Lower lobe of right lung (tissue), 2 donors: ENCODE measurements at places on chromosomes 7 and 10.

DNA sequence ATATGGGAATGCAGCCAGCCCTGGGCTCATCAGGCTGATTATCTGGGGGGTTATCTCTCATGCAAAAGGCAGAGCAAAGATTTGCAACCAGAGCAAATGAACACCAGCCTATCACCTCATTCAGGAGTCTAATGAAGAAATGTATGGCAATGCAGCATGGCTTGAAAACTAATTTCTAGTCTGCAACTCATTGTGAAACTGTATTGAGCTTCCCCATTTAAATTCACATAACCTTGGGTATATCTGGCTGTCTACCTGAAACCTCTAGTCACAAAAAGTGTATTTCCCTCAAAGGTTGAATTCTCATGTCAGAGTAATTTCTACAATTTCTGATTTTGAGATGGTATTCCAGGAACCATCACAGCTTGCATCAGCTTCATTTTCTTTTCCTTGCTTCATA, 240.0 kb downstream of the SDHAF3 start:
- no peak overlapping the region for H3K27ac ChIP-seq
- H3K4me3 ChIP-seq = no peak overlapping the region
- no peak for DNase-seq
- H3K4me1 ChIP-seq = no peaks in the 10 kb centered on the region

- DNase-seq = peak; percentile 48
- peak overlapping the region; percentile 86 for H3K27ac ChIP-seq
- peak overlapping the region; percentile 59 for H3K4me3 ChIP-seq
Measured at GRCh38 chr10:11018432-11018841, 765 bp downstream of the CELF2 start.

DNA sequence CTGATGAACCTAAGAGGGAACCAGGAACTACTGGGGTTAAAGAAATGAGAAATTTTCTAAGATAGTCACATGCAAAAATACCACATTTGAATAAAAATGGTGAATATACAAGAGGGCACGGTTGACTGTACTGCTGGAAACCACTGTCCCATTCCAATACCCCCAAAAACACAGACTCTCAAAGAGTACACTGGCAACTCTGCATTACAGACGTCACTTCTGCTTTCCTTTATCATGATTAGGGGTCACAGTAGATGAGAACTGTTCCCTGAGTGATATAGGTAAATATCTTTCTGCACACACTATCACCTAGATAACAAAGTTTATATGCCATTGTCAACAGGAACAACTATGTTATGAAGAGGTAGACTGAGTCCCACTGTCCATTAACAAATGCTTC, 69.5 kb downstream of the RAPGEF5 start:
- no peak overlapping the region for H3K27ac ChIP-seq
- DNase-seq = no peak
- H3K27me3 ChIP-seq = no peaks in the 10 kb centered on the region
- no peak overlapping the region for H3K4me3 ChIP-seq
- H3K4me1 ChIP-seq = no peaks in the 10 kb centered on the region
- no peaks in the 10 kb centered on the region for H3K36me3 ChIP-seq

- DNase-seq = no peak
- no peaks in the 10 kb centered on the region for H3K4me1 ChIP-seq
- H3K4me3 ChIP-seq = no peak overlapping the region
- H3K27ac ChIP-seq = no peak overlapping the region
- H3K27me3 ChIP-seq = no peaks in the 10 kb centered on the region
- peaks cover 82% of the 10 kb centered on the region for H3K36me3 ChIP-seq
Measured at GRCh38 chr10:103103989-103104388, 89.1 kb downstream of the NT5C2 start.

- H3K36me3 ChIP-seq = no peaks in the 10 kb centered on the region
- H3K27ac ChIP-seq = no peak overlapping the region
- H3K4me3 ChIP-seq = no peak overlapping the region
- no peaks in the 10 kb centered on the region for H3K4me1 ChIP-seq
- H3K27me3 ChIP-seq = no peaks in the 10 kb centered on the region
- no peak for DNase-seq
Measured at GRCh38 chr7:109986701-109987100, 1104.2 kb upstream of the LRRN3 start.

DNA sequence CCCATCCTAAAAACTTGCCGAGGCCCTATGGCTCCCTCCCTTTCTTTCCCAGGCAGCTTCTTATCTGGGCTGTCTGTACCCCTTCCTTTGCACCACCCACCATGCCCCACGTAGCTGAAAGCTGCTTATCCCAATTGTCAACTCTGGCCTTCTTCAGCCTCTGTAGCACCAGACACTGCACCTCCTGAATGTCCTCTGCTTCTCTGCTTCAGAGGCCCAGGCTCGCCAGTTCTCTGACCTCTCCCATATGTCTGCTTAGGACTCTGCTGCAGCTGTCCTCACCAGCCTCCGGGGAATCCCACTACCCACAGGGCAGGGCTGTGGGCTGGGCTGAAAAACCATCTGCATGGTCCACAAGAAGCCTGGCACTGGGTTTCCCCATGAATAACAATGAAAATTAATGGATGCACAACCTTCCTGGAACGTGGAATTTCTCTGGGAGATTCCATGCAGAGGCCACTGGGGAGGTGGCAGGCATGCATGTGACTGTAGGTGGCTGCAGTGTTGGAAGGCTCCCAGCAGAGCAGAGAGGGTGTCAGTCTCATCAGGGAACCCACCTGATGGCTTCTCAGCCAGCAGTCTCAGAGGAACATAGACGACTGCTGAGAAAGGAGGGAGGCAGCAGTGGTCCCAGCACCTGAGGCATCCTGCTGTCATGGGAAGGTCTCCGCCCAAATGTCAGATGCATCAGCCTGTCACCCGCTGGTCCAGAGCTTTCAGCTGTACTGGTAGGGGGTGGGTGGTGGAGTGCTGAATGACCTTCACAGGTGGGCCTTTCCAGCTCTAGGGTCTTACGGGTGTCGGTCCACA, 16.8 kb upstream of the SH2D4B start:
- H3K27ac ChIP-seq = no peak overlapping the region
- no peak overlapping the region for H3K4me3 ChIP-seq
- no peak for DNase-seq
- peaks cover 62% of the 10 kb centered on the region for H3K36me3 ChIP-seq

GRCh38 chr7:32266932-32267475, 196.8 kb upstream of the PDE1C start:
- H3K36me3 ChIP-seq = no peaks in the 10 kb centered on the region
- no peak overlapping the region for H3K4me3 ChIP-seq
- H3K27ac ChIP-seq = no peak overlapping the region
- no peaks in the 10 kb centered on the region for H3K4me1 ChIP-seq

GRCh38 chr10:116278846-116279245, 5.8 kb upstream of the GFRA1 start:
- H3K27ac ChIP-seq = no peak overlapping the region
- no peaks in the 10 kb centered on the region for H3K36me3 ChIP-seq
- DNase-seq = no peak
- H3K27me3 ChIP-seq = peaks cover 31% of the 10 kb centered on the region
- H3K4me3 ChIP-seq = no peak overlapping the region

DNA sequence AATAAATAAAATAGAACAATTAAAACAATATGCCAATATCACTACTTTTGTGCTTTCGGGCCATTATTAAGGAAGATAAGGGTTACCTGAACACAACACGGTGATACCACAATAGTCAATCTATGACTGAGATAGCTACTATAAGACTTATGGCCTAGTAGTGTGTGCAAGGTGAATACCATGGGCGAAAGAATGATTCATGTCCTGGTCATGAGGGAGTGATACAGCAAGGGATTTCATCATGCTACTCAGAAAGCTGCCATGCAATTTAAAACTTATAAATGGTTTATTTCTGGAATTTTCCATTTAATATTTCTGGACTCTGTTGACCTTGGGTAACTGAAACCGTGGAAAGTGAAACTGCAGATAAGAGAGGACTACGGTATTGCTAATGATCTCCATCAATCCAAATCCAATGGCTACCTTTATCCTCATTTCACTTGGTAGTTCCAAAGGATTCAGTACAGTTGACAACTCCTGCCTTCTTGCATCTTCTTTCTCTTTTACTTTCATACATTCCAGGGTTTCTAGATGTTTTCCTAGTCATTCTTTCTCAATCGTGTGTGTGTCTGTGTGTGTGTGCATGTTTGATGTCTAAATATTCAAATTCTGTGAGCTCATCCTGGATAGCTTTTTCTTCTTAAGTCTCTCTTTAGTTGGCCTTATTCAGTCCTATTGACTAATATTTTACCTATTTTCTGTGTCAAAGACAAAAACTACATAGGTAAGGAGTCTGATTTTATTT, 100.5 kb upstream of the MAGI2 start:
- no peak overlapping the region for H3K27ac ChIP-seq
- no peaks in the 10 kb centered on the region for H3K27me3 ChIP-seq
- no peak for DNase-seq
- no peaks in the 10 kb centered on the region for H3K4me1 ChIP-seq
- no peaks in the 10 kb centered on the region for H3K36me3 ChIP-seq

DNA sequence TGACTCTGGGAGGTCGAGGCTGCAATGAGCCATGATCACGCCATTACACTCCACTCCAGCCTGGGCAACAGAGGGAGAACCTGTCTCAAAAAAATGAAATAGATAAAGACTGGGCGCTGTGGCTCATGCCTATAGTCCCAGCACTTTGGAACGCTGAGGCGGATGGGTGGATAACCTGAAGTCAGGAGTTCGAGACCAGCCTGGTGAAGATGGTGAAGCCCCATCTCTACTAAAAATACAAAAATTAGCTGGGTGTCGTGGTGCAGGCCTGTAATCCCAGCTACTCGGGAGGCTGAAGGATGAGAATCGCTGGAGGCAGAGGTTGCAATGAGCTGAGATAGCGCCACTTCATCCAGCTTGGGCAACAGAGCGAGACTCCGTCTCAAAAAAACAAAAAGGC, 1.1 kb upstream of the DDX21 start:
- peak overlapping the region; percentile 99 for H3K4me3 ChIP-seq
- H3K36me3 ChIP-seq = peaks cover 15% of the 10 kb centered on the region
- H3K27ac ChIP-seq = peak overlapping the region; percentile 97

DNA sequence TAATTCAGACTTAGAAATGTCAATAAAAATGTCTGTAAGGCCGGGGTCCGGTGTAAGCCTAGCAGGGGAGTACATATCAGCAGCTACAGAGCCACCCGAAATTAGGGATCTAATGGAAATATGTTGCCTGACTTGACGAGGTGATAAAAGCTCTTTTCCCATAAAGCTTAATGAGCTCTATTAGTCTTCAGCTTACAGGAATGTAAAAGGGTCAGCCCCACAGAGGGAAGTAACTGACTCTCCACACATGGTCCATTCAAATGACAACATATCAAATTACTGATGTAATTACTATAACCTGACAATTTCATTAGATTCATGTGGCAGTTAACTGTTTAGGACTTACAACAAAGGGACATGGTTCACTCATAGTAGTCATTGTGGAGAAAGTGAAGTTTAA, 62.3 kb downstream of the ATE1 start:
- DNase-seq = no peak
- no peak overlapping the region for H3K27ac ChIP-seq
- no peaks in the 10 kb centered on the region for H3K27me3 ChIP-seq
- no peaks in the 10 kb centered on the region for H3K4me1 ChIP-seq
- H3K4me3 ChIP-seq = no peak overlapping the region

- peaks cover 23% of the 10 kb centered on the region for H3K36me3 ChIP-seq
- no peaks in the 10 kb centered on the region for H3K27me3 ChIP-seq
- no peaks in the 10 kb centered on the region for H3K4me1 ChIP-seq
- DNase-seq = no peak
- no peak overlapping the region for H3K4me3 ChIP-seq
Measured at GRCh38 chr10:11468126-11468742, 143.2 kb downstream of the USP6NL start.

DNA sequence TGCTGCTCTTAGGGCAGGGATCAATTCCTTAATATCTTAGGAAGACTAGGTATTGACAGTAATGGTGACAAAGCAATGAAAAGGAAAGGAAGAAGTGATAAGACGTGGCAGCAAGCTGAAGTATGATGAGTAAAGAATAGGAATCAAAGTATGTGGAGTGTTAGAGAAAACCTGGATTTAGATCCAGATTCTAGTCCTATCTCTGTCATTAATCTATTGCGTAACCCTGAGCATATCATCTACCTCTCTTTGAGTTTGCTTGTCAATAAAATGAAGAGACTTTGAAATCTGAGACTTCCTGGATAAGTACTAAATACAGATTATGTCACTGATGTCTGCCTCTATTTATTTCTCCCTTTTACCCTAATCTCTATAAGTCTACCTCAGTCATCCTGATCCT, 89.2 kb downstream of the PTEN start:
- no peaks in the 10 kb centered on the region for H3K4me1 ChIP-seq
- DNase-seq = no peak
- peaks cover 22% of the 10 kb centered on the region for H3K36me3 ChIP-seq

- no peak for DNase-seq
- H3K27me3 ChIP-seq = no peaks in the 10 kb centered on the region
- no peaks in the 10 kb centered on the region for H3K36me3 ChIP-seq
- peaks cover 44% of the 10 kb centered on the region for H3K4me1 ChIP-seq
- no peak overlapping the region for H3K4me3 ChIP-seq
- H3K27ac ChIP-seq = no peak overlapping the region
Measured at GRCh38 chr10:74855027-74855426, 28.6 kb downstream of the KAT6B start.
